ENCODE measurements at places on chromosomes 12 and 14.
A peak's percentile ranks its signal among the peaks of the same experiment; 100 is the strongest.

GRCh38 chr12:94282675-94283074 lies 134.3 kb downstream of the PLXNC1 start:
- no peak for DNase-seq

- DNase-seq = no peak
These were observed 169.0 kb upstream of the RTL1 start for GRCh38 chr14:101072531-101072930.

DNA sequence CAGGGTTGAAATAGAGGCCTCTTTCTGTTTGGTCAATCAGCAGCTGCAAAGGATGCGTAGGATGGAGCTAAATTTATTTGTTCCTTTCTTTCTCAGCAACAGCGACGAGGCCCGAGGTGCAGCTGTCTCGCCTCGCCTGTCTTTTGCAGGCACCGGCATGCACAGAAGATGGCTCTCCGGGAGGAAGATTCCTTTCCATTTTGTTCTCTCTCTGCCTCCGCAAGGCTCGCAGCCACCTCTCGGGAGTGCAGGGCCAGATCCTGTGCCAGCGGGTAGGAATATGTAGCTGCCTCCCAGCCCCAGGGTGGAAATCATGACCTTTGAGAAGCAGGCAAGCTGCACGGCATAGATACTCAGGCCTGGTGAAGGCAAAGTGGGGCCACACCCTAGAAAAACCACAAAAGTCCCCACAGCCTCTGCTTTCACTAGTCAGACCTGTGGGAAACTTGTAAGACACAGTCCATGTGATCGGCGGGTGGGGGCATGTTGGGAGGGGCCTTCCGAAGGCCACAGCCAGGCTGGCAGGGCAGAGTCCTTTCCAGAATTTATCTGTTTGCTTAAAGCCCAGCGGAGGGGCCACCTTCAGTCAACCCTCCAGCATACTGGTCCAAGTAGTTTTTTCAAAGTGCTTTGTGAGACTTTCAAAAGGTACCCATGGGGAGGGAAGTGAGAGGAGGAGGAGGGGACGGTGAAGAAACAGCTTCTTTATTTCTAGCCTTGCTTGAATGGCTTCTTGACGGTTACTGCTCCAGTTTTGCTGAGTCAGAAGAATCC lies at the start of gene MAP1LC3B2:
Gene MAP1LC3B2 (plus strand): TSS at position 220 of the 774 bp plus-strand sequence. CDS start 16,562 bp downstream, outside the sequence.
- DNase-seq = peak; percentile 37

- DNase-seq = no peak
These were observed 19.9 kb upstream of the MSI1 start for GRCh38 chr12:120388691-120389481.

DNA sequence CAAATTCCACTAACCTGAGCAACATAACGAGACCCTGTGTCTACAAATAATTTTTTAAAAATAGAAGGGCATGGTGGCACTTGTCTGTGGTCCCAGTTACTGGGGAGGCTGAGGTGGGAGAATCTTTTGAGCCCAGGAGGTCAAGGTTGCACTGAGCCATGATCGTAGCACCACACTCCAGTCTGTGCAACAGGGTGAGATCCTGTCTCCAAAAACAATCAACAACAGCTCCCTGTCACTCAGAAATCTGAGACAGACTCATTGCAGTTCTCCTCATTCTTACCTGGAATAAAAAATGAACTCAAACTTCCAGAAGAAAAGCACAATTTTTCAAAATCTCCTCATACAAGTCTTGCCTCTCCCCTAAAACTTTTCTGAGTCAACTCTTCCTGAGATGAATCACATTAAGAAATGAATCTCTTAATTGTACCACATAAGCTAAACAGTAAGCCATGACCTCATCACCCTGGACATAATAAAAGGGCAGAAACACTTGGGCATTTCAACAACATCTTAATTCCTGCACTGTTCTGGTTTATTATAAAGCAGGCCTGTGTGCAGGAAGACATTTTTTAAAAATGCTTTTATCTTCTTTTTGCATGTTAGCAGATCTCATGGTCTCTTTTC lies 214.3 kb upstream of the CDKN3 start:
- DNase-seq = no peak

GRCh38 chr14:59262717-59263454 lies 74.4 kb downstream of the DAAM1 start:
- DNase-seq = no peak

GRCh38 chr14:103629503-103630121 lies 601 bp downstream of the KLC1 start:
- DNase-seq = no peak

- DNase-seq = no peak
These were observed 24.0 kb upstream of the GSG1 start for GRCh38 chr12:13127444-13127843.

DNA sequence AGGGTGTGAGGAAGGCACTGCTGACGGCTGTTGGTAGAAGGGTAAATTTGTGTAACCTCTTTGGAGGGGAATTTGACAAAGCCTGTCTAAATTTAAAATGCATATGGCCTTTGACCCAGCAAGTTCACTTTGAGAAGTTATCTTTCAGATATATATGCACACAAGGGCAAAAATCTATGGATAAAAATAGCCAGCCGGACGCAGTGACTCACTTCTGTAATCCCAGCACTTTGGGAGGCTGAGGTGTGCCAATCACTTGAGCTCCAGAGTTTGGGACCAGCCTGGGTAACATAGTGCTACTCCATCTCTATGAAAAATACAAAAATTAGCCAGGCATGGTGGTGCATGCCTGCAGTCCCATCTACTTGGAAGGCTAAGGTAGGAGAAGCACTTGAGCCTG lies 13.4 kb downstream of the UBC start:
- no peak for DNase-seq

GRCh38 chr12:131124487-131125280 lies 171.0 kb downstream of the ADGRD1 start:
- no peak for DNase-seq

DNA sequence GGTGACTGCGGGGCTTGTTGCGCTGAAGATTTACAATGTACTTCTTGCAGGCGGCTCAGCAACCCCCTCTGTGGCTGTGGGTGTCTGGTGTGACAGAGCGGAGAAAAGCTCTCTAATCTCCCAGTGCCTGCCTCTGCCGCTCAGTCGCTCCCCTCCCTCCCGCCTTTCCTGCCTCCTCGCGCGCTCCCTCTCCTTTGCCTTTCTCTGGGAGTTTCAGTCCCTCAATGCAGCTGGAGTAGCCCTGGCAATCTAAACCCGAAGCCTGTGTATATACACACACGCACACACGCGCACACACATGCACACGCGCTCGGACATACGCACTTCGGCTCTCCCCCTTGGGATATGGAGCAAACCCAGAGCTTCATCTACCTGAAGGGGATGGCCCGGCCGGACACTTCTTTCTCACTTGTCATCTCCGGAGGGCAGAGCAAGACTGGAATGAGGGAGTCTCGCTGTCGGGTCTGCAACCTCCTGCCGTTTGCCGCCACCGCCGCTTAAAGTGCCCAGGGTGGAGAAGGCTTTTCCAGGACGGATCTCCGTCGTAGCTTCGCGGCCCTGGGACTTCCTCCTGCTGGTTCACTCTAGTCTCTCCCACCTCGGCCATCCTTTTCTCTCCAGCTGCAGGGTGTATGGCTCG lies 599 bp upstream of the TRHDE start:
- no peak for DNase-seq

- no peak for DNase-seq
These were observed 28.3 kb downstream of the NPC2 start for GRCh38 chr14:74464785-74465184.

- no peak for DNase-seq
These were observed 325.7 kb downstream of the ADGRD1 start for GRCh38 chr12:131279281-131279921.

DNA sequence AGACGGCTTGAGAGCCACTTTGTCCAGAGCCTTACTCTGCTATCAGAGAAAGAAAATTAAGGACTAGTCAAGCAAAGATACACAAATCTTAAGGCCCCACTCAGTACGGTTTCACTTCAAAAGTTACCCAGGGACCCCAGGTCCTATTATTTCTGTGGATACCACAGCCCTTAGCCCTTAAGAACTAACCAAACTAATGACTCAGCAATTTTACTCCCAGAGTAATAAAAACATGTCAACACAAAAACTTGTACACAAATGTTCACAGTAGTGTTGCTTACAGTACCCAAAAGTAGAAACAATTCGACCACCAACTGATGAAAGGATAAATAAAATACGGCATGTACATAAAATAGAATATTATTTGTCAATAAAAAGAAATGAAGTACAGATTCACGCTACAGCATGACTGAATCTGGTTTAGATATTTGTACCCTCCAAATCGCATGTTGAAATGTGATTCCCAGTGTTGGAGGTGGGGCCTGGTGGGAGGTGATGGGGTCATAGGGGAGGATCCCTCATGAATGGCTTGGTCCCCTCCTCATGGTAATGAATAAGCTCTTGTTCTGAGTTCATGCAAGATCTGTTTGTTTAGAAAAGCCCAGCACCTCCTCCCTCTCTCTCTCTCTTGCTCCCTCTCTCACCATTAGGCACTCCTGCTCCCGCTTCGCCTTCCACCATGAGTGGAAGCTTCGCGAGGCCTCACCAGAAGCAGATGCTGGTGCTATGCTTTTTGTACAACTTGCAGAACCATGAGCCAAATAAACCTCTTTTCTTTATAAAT lies 30.5 kb downstream of the AREL1 start:
- DNase-seq = no peak

All from activated CD8-positive, alpha-beta memory T cell treated with anti-CD3 and anti-CD28 coated beads for 1 hour (primary cell).